Activated T-helper 1 cell treated with anti-CD3 and anti-CD28 coated beads, Interleukin-2, amount 50 U/mL, for 16 hours (primary cell): ENCODE measurements at places on chromosomes 16 and 17.

- no peak for DNase-seq
Observed at GRCh38 chr17:36890398-36891168, 46.7 kb upstream of the LHX1 start.

GRCh38 chr17:66583112-66583748, 251.7 kb upstream of the CACNG5 start:
- no peak for DNase-seq

- no peak for DNase-seq
Observed at GRCh38 chr16:85730186-85730465, 20.8 kb downstream of the C16orf74 start.

DNA sequence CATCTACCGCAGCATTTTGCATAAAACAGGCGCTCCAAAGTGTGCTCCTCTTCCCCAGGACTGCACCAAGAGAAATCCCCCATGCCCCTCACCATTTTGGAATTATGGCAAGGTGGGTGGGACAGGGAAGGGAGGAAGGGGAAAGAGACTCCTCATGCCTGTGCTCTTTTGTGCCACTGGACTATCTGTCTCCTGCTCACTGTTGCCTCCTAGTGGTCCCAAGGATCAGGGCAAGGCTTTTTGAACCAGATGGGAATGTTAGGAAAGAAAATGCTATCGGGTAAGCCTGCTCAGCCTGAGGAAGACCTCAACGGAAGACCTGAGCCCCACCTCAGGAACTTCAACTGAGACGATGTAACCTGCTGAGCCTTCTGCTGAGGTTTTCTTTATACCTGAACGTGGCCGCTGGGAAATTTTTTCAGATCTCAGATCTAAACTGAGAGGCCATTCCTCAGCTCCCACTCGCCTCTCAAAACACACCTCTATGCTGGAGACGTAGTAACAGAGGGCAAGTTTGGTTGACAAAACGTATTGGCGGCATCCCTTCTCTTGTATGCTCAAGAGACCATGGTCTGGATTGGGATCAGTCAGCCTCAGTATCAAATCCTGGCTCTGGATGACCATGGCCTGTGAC, 58.3 kb downstream of the SPACA3 start:
- DNase-seq = no peak

DNA sequence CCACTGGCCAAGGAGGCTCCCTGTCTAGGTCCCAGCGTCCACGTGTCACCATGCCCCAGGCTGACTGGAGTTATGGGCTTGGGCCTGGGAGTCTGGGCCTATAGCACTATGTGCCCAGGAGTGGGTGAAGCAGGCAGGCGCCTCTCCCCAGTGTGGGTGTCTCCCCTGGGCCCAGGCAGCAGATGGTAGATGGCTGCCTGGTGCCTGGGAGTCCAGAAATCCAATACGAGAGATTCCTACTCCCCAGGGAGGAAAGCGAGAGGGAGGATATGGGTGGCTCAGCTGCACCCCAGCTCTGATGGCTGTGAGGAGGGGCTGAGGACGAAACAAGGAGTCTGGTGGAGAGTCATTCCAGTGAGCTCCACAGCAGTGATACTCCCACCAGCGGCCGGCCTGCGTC, 5.0 kb downstream of the KCNH6 start:
- DNase-seq = no peak

GRCh38 chr17:252456-252855, 71.0 kb upstream of the DOC2B start:
- DNase-seq = no peak

- DNase-seq = no peak
Observed at GRCh38 chr16:72266836-72267235, 94.9 kb upstream of the PMFBP1 start.

DNA sequence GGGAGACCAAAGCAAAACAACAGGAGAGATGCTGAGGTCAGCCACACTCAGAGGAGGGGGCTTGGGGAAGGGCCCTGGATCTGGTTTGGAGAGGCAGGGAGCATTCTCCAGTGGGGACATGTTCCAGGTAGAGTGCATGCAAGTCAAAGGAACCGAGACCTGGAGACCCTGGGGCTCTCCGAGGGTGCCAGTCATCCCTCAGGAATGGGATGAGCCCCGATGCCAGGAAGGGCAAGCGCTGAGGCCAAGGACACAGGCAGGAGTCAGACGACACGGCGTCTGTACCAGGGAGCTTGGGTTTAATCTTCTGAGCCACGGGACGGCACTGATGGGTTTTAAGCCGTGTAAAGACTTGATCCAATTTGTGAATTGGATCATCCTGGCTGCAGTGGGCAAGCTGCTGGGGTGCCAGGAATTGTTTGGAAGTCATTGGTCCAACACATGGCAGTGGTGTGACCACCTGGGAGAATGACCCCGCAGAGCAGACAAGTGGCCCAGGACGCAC, 32.9 kb upstream of the ANKRD40CL start:
- no peak for DNase-seq

GRCh38 chr16:4404247-4404966, 12.0 kb downstream of the CORO7 start:
- DNase-seq = no peak

DNA sequence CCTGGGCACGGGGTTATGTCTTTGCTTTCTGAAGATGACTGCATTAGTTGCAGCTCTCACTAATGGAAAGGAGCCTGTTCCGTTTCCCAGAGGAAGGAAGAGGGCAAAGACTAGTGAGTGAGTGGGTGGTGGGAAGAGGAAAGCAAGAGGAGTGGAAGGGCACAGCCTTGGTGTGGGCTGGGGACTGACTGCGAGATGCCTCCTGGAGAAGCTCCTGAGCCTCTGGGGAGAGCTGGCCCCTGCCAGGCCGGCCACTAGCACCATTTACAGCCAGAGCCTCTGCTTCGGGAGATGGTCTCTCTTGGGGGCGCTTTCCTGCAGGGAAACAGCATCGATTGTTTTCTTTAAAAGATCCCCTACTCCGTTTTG, 825 bp upstream of the RHBDL3 start:
- no peak for DNase-seq

- no peak for DNase-seq
Observed at GRCh38 chr17:17072546-17072945, 30.3 kb downstream of the MPRIP start.

- DNase-seq = no peak
Observed at GRCh38 chr17:43043307-43043706, 18.3 kb downstream of the RND2 start.

DNA sequence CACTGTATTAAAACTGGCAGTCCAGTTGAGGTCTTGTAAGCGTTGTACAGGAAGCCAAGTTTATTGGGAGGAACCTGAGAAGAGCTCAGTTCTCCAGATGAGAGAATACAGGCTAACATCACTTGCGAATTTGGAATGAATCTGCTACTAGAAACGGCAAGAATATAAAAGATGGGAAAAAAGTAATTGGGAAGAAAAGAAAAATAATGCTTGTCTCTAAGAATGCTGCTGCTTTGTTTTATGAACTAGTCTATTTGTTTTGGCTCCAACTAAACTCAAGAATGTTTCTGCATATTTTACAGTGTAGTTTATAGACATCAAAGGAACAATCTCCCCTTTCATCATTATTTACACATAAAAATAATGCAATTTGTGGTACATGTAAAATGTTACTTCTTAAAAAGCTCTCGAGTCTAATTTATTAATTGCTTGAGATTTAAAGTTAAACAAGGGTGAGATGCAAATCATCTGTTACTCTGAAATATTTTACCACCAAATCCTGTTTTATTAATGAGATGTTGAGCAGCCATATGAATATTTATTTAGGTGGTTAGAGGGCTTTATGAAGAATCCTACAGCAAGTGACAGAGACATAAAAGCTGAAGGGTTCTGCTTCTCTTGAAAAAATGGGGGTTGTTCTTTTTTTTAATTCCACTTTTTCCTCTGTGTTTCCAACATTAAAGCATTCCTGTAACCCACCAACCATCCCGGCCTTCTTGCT, 162.1 kb upstream of the AXIN2 start:
- no peak for DNase-seq

DNA sequence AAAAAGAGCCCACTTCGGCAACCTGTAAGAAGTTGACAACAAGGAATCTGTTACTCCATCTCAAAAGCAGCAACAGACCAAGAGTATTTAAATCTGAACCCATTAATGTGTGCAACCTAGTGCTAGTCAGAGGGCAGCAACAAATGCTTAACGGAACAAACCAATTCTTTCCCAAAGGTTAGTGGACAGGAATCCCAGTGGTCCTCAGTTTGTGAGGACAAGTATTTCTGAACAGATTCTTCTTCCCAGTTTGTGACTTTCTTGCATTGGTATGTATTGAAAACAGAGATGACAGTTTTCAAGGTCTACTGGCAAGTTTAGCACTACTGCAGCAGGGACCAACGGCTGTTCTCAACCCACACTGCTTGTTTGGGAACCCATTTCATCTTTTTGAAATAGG, 2.9 kb downstream of the RPL26 start:
- no peak for DNase-seq

- no peak for DNase-seq
Observed at GRCh38 chr17:79589669-79590522, 21.0 kb downstream of the RBFOX3 start.

DNA sequence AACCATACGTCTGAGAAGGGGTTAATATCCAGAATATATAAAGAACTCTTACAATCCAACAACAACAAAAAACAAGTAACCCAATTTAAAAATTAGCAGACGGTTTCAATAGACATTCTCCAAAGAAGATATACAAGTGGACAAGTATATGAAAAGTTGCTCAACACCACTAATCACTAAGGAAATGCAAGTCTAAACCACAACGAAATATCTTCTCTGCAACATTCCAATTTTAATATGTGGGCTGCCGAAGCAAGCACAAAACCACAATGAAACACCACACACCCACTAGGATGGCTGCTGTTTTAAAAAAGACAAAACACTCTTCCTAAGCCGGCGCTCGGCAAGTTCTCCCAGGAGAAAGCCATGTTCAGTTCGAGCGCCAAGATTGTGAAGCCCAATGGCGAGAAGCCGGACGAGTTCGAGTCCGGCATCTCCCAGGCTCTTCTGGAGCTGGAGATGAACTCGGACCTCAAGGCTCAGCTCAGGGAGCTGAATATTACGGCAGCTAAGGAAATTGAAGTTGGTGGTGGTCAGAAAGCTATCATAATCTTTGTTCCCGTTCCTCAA, 5.9 kb upstream of the SLC13A2 start:
- no peak for DNase-seq

DNA sequence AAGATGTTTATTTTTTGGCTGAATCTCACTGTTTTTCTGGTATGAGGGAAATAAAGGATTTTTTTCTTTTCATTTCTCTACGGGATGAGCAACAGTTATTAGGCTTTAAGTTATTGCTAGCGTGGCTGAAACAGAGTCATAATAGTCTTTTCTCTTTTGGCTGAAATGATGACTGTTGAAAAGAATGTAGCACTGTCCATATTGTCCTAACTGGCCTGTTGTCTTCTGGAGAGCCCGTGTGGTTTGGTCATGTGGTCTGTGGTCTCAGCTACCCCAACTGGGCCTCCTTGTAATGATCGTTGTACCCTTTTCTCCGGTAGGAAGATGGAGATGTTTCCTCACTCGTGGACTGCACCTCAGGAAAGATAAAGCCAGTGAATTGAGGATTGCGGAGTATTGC, 36.6 kb downstream of the EPN2 start:
- no peak for DNase-seq

GRCh38 chr17:77726549-77727006, 231.9 kb upstream of the TNRC6C start:
- no peak for DNase-seq

DNA sequence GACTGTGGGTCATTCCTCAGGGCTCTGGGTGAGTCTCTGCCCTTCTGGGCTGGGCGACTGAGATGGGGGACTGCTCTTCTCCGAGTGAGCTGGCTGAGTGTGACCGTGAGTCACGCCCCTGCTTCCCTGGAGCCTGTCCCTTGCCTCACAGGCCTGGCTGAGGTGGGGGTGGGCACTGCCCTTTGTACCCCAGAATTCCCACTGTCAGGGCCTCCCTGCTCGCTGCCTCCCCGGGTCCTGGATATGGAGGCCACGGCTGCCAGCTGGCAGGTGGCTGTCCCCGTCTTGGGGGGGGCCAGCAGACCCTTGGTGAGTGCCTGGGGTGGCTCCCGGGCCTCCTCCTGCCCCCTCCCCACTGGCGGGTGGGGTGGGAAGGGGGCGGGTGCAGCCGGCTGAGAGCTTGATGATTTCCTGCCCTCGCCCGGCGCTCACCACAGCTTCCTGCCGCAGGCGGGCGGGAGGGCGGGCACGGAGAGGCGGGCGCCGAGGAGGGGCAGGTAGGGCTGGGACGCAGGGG, at the start of gene LAT:
Gene LAT, plus strand, starts transcription at position 434 of the 517 bp plus-strand sequence. CDS start 366 bp downstream, outside the sequence.
- peak; percentile 73 for DNase-seq

DNA sequence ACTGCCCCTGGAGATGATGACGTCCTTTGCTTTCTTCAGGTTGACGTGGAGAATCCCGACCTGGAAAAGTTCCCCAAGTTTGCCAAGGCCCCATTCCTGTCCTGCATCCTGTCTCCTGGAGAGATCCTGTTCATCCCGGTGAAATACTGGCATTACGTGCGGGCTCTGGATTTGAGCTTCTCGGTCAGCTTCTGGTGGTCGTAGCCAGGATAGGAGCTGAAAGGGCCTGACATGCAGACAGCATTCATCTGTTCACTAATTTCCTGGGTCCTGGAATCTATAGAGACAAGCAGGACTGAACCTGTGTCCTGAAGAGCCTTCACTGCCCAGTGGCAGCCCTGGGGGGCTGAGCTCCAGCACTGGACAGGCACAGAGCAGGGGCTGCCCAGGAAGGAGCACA, 17.2 kb downstream of the KDM8 start:
- no peak for DNase-seq

- DNase-seq = no peak
Observed at GRCh38 chr17:40349477-40349894, 15.1 kb downstream of the GJD3 start.

DNA sequence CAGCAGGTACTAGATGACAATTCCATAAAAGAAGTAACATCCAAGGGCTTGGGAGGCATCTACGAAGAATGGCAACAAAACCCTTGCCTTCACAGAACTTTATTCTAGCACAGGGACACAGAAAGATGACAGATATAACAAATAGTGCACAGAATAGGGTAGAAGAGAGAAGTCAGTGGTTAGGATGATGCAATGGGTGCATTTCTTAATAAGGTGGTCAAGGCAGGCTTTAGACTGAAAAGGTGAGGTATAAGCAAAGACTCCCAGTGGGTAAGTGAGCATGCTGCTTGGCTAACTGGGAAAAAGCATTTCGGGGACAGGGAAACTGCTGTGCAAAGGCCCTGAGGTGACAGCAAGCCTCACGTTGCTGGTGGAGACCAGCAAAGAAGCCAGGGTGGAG, 175.9 kb downstream of the XYLT1 start:
- DNase-seq = no peak

GRCh38 chr16:80285104-80285503, 255.7 kb upstream of the DYNLRB2 start:
- DNase-seq = no peak

GRCh38 chr17:81128774-81129173, 36.5 kb upstream of the PVALEF start:
- DNase-seq = no peak

GRCh38 chr17:28999206-28999605, 6.6 kb downstream of the SEZ6 start:
- no peak for DNase-seq

GRCh38 chr16:49854796-49855203, 1.1 kb downstream of the ZNF423 start:
- no peak for DNase-seq

GRCh38 chr17:50602836-50603235, 31.8 kb upstream of the ABCC3 start:
- no peak for DNase-seq
